ENCODE measurements at places on chromosomes 5 and 9. TPM values are rescaled to one million over a fixed set of nuclear protein-coding genes. Genes with fewer than 3 reads are reported as not detected.

ANAPC2 gene
- 26.1 TPM for total RNA-seq

DNAJC18 gene
- total RNA-seq: 3.9 TPM

LCP2 gene
- total RNA-seq: 1.1 TPM

IFNA13 gene
- not detected for total RNA-seq

PCDHGB7 gene
- total RNA-seq: 0.90 TPM

GRXCR2 gene
- not detected for total RNA-seq

SMIM33 gene
- not detected for total RNA-seq

NXNL2 gene
- 0.49 TPM for total RNA-seq

HAVCR2 gene
- total RNA-seq: 1.2 TPM

BAAT gene
- total RNA-seq: 0.08 TPM

IL3 gene
- total RNA-seq: not detected

ARL15 gene
- 15.6 TPM for total RNA-seq

TLR4 gene
- 24.3 TPM for total RNA-seq

PCDHGB5 gene
- 1.9 TPM for total RNA-seq

ZNF608 gene
- 18.5 TPM for total RNA-seq

ADAMTS2 gene
- total RNA-seq: 0.19 TPM

PCDHA10 gene
- total RNA-seq: 1.8 TPM

FOXD4L6 gene
- total RNA-seq: 0.05 TPM

LIFR gene
- total RNA-seq: 5.8 TPM

SLC34A3 gene
- total RNA-seq: not detected

IL13 gene
- 0.42 TPM for total RNA-seq

SLC45A2 gene
- 0.49 TPM for total RNA-seq

FOXD4L3 gene
- total RNA-seq: not detected

CTNND2 gene
- total RNA-seq: 0.74 TPM

SPRY4 gene
- 65.7 TPM for total RNA-seq

CTNNA1 gene
- total RNA-seq: 398 TPM

CNTLN gene
- 15.7 TPM for total RNA-seq

FAM170A gene
- total RNA-seq: not detected

PCDHB16 gene
- total RNA-seq: 7.7 TPM

SPINK13 gene
- not detected for total RNA-seq

IFNA21 gene
- total RNA-seq: not detected

ZNF483 gene
- 3.3 TPM for total RNA-seq

PAPPA gene
- 0.30 TPM for total RNA-seq

PDE6A gene
- total RNA-seq: 0.11 TPM

RNF183 gene
- not detected for total RNA-seq

FCN2 gene
- not detected for total RNA-seq

NTNG2 gene
- 0.80 TPM for total RNA-seq

TLE4 gene
- 88.2 TPM for total RNA-seq

Data from A375 (cell line).